Effector memory CD4-positive, alpha-beta T cell (primary cell): ENCODE measurements at places on chromosomes 7 and 10.

DNA sequence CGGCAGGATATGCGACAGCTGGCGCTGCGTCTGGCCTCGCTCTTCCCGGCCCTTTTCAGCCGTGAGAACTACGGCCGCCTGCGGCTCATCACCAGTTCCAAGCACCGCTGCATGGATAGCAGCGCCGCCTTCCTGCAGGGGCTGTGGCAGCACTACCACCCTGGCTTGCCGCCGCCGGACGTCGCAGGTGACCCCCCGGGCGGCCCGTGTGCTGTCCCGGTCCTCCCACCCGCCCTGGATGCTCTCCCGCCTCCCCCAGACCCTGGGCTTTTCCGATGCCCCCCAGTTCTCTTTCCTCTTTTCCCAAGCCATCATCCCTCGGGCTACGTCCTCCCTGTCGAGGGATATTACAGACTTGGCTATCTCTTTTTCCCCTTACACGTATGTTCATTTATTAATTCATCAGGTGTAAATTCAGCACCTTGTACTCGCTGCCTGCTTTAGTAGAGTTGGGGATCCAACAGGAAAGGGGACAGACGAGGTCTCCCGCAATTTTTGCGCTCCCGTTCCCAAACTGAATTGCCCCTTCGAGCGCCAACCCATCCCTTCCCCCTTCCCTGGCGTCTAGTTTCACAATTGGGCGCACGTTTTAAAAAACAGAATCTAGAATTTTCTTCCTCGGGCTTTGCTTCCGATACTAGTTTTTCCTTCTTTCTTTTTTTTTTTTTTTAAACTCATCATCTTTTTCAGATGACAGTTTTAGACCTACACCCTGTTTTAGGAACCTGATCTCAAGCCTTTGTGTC, 846 bp downstream of the MINPP1 start:
- no peak for DNase-seq

DNA sequence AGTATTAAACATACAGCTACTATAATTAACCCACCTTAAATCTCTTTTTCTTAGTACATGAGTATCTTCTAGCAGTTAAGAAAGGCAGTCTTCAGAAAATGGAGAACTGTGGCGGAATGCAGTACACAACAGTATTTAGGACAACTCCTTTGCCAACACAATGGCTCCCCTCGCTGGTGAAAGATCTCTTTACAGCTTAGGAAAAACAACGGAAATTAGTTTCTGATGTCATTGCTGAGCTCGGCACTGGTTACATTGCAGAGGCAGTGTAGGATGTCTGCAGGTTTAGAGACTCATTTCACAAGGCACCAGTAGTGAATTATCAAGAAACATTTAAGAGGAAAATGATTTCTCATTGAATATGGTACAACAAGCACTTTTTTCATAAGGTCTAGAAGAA, 43.4 kb downstream of the GLRX3 start:
- no peak for DNase-seq

- DNase-seq = no peak
Observed at GRCh38 chr7:121046009-121046408, 57.5 kb downstream of the CPED1 start.

- DNase-seq = no peak
Observed at GRCh38 chr10:16425449-16425848, 11.4 kb upstream of the PTER start.

DNA sequence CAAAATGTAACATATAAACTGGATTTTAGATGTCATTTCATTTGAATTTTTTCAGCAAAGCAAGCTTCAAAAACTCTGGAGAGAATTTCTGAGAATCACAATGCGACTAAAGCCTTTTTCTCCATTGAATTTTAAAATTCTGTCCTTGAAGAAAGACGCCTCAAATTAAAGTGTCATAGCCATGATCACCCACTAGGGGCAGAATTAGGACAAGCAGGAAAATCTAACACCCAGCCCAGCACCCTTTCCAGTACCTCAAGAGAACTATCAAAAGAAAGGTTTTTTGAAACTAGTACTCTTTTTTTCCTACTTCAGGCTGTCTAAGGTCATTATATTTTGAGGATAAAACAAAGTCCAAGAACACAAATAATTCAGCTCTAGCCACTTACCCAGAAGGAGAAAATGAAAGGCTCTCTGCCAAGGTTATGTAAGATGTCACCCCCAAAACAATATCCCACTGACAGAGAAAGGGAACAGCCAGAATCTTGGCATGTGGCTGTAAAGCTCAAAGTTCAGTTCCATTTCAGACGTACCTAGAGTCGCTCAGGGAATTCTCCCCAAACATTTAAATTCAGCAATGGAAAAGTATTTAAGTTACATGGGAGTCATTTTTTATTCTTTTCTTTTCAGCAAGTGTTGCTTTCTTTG, 299.4 kb downstream of the SNX13 start:
- no peak for DNase-seq

- no peak for DNase-seq
Observed at GRCh38 chr10:71564194-71564820, 155.3 kb downstream of the C10orf105 start.

DNA sequence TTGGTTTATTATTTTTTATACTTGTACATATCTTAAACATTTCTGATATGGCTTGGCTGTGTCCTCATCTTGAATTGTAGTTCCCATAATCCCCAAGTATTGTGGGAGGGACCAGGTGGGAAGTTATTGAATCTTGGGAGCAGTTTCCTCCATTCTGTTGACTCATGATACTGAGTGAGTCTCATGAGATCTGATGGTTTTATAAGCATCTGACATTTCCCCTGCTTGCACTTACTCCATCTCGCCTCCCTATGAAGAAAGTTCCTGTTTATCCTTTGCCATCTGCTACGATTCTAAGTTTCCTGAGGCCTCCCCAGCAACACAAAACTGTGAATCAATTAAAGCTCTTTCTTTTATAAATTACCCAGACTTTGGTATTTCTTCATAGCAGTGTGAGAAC, 207.7 kb downstream of the TPK1 start:
- no peak for DNase-seq

GRCh38 chr7:27745064-27745583, 5.2 kb downstream of the TAX1BP1 start:
- no peak for DNase-seq

DNA sequence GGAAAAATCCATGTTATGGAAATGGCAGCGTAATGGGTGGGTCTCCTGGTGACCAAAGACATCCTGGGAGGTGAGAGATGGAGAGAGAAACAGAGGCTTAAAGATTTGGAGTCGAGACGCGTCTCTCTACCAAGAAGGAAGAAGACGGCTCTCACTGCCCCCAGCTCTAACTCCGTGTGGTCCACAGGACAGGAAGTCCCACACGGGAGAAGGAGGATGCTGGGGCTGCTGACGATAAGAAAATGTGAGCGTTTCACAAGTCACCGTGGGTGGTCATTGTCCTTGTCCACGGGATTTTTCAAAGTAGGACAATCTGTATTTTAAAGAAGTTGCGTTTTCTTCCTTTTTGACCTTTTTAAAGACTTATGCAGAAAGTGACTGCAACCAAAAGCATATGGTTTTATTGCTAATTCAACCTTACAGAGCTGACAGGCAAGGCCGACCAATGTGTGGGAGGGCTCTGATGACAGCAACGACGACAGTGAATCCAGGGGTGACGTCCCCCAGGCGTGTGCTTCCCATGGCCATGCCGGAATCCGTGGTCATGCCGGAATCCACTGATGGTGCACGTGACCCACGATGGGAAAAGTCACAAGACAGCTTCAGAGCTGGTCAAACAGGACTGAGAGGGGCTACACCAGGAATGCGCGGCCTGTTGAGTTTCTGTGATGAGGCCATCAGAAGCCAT, 341.2 kb downstream of the PTPRN2 start:
- no peak for DNase-seq

DNA sequence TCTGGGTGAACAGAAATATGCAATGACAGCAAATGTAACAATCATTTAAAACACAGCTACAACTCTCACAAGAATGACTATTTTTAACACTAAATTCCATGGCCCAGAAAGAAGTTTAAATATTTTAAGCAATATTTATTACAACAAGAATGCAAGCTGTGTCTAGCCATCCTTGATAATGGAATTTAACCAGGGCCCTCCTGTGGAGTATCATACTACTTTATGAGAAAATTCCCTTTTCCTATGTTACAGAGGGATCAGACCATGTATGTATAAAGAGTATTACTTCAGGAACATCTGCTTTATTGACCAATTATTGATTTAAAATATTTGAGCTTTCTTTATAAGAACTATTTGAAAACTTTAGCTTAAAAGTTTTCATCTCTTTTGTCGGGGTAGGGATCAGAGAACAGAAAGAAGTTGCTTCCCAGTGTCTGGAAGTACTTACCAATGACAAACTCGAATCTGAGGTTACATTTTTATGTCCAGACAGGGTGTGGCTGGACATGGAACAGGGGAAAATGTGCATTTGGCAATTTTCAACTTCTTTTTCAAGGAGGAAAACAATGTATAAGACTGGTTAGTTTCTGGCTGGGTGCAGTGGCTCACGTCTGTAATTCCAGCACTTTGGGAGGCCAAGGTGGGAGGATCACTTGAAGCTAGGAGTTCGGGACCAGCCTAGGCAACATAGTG, 48.3 kb upstream of the NRBF2 start:
- no peak for DNase-seq

- DNase-seq = no peak
Observed at GRCh38 chr7:15780271-15780670, 93.8 kb upstream of the MEOX2 start.

DNA sequence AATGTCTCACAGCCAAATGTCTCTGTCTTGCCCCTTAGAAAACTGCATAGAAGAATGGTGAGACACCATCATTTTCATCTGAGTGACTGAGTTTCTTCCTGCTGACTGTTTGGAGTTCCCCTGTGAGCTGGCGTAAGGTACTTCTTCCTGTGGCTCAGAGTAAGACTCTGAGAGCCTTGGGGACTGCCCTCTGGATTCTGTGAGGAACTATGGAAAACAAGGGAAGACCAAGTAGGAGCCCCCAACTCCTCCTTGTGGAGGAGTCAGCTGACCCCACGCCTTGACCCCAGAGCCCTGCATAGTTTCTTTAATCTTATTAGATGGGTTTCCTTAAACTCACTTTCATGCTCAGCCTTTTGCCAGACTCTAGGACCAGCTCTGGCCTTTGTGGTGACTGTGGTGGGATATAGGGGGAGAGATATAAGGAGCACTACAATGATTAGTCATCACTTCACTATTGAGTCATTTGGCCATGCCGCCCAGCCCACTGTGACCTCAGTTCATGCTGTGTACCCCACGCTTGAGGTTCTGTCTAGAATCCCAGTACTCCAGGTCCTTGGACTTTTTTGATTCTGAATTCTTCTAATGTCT, 51.8 kb upstream of the FAM133B start:
- DNase-seq = no peak
